ENCODE measurements at places on chromosomes 7 and 10.

- no peak for DNase-seq
Measured at GRCh38 chr10:43340619-43341018, 30.8 kb upstream of the FXYD4 start.

- DNase-seq, result no peak
Measured at GRCh38 chr7:11297126-11297625, 323.5 kb downstream of the PHF14 start.

- DNase-seq, result no peak
Measured at GRCh38 chr7:118224521-118224920, at the start of gene ANKRD7. Gene ANKRD7 (plus strand): TSS chr7:118224704. CDS start chr7:118224831, 127 bp downstream.

GRCh38 chr7:83520726-83521125, 128.2 kb downstream of the SEMA3E start:
- DNase-seq, result no peak

GRCh38 chr7:50584386-50584785, 19.2 kb upstream of the DDC start:
- DNase-seq, result no peak

GRCh38 chr10:75448166-75448565, 16.7 kb downstream of the LRMDA start:
- no peak for DNase-seq

GRCh38 chr7:65746398-65746669, 126.5 kb upstream of the VKORC1L1 start:
- no peak for DNase-seq

Data from activated CD4-positive, alpha-beta T cell treated with anti-CD3 and anti-CD28 coated beads for 24 hours (primary cell).